ENCODE measurements at places on chromosomes 7 and 10. TPM values are rescaled to one million over a fixed set of nuclear protein-coding genes. Genes with fewer than 3 reads are reported as not detected.

The PPP1R9A gene
- 0.62 TPM for total RNA-seq

The HSPA14 gene
- total RNA-seq: 16.3 TPM

The GSTO2 gene
- not detected for total RNA-seq

- peak; percentile 46 for DNase-seq
Observed at GRCh38 chr7:111763221-111763801, 201.0 kb upstream of the IMMP2L start.

- no peak for DNase-seq
Observed at GRCh38 chr7:108196004-108196403, 65.8 kb upstream of the LAMB4 start.

DNA sequence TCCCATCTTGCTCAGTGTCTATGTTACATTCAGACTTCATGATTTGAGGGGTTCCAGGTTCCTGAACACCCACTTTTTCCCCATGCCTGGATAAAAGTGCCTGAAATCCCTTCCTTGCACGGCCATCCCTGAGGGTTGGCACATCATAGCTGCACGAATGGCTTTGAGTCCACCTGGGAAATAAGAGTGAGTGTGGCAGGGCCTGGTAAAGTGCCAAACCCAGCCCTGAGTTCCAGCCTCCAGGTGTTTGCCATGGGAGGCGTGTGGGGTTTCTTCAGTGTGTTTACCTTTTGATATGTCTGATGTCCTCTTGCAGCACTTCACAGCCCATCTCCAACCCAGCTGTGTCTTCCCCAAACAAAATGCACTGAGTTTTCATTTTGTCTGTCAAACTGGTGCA, 145.7 kb downstream of the PAXIP1 start:
- no peak for DNase-seq

DNA sequence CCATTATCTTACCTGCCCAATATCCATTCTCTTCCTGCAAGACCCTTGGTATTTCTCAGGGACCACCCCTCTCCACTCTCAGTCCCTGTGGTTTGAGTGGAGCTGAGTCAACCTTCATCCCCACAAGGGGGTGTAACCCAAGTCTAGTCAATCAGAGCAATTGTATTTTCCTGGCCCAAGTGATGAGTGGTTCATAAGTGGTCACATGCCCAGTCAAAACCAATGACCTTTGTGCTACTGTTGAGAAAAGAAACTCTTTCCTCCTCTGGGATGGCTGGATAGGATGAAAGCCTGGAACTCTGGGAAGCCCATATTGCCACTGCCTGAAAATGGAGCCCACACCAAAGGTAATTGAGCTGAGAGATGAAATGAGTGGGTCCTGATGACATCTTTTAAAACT, 93.6 kb downstream of the SNX10 start:
- DNase-seq: no peak

All from H4 (cell line).